ENCODE measurements at places on chromosomes 2 and 18.

GRCh38 chr2:183610724-183611123, 486.5 kb downstream of the NUP35 start:
- DNase-seq: no peak

DNA sequence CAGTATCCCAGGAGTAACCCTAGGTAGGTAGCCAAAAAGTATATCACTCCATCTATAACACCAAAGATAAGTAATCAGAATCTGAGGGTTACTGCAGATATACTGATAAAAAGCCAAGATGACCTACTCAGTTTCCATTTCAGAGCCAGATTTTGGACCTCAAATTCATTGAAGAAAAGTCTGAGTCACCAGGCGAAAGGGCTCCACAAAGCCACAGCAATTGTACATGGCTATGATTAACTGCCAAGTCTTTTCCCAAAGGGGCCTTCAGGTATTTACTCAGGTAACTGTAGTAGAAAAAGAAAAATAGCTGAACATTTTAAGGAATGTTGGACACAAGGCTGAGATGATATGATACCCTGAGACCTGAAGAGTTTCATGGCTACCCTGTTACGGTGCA, 75.6 kb upstream of the KCNH7 start:
- DNase-seq: no peak

- DNase-seq: peak; percentile 47
Measured at GRCh38 chr18:45690975-45691815, 32.8 kb upstream of the SLC14A1 start.

DNA sequence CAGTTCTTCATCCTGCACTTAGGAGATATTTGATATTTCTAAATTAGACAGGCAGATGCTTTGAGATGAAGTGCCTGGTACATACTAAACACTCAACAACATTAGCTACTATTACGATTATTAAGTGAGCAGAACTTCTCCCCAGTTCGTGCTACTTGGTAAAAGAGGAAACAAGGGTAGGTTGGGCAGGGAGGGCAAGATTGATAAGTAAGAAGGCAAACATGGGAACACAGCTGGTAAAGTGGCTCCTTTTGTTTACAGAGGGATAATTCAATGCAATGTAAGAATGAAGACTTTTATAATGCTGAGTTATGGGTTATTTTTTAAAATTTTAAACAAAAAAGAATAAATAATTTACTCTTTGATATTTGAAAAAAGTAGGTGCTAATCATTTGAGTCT, 15.9 kb upstream of the WIPF1 start:
- no peak for DNase-seq

DNA sequence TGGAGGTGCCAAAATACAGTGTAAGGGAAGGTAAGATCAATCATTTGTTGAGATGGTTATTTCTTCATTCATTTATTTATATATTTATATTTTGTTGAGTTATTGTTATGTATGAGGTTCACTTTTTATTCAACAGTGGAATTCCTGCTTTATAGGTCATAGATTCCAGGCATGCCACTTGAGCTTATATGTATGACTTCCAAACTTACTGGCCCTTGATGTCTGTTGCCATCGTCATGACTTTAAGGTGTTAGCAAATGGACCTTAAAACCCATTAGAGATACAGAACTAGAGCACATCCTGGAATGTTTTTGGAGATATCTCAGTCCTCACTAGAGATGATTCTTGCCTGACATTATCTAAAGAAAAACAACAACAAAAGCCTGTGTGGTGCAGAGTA, 25.9 kb downstream of the CCDC85A start:
- DNase-seq: no peak

DNA sequence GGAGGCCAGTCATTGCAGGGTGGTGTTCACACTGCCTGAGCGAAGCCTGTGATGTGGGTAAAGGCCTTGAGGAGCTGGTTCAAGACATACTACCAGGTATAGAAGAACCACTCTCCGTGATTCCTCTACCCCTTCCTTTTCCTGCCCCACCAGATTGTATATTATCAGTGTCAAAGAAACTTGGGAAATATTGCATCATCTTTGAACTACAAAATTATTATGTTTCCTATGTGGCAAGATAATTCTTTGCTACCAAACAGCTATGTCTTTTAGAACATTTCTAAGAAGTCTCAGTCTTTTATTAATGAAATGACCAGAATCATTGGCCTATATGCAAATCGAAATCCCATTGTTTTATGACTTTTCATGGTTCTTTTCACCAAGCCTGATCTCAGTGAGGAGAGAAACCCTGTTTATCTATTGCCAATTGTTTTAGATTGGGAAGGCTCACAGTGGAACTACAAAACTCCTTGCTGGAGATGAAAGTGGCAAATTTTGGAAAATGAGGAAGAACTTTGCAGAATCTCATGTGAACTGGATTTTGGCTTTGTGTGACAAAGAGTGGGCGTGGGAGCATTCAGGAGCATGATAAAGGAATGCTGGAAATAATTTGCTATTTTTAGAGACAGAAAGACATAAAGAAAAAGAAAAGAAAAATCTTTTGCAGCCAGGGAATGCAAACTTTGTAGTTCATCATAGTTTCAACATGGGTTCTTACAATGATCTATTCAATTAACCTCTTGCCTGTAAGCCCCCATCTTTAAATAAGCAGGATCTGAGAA, 286.9 kb downstream of the INSIG2 start:
- no peak for DNase-seq

- peak; percentile 59 for DNase-seq
Measured at GRCh38 chr2:9594366-9595054, 36.3 kb downstream of the YWHAQ start.

- DNase-seq: no peak
Measured at GRCh38 chr2:99857867-99858444, 284.4 kb downstream of the AFF3 start.

DNA sequence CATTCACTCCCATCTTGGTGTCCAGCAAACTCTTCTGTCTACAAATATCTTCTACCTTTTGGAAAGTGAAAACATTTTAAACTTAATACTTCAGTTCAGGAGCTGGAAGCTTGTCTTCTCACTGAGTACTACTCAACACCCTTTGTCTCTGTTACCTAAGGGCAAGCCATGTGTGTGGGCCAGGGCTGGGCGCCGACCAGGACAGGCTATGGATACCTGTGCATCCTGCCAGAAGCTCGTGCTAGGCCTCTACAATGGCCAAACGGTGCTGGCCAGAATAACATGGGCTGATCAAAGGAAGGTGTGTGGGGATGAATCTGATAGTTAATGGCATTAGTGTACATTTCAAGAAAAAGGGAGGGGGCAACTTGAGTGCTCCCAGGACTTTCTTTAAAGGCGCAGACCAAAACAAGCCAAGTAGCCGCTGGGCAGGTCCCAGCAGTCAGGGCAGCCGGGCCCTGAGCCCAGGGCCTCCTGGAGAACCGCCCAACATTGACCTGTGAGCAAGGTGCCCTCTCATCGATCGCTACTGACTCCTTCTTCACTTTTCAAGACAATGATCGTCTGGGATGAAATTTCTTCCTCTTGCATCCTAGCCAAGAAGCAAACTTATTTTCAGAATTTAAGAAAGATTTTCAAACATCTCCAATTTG, 29.0 kb upstream of the ID2 start:
- no peak for DNase-seq
